Cardiac muscle cell (in vitro differentiated cells and primary cell): ENCODE measurements at places on chromosomes 12 and 14.

DNA sequence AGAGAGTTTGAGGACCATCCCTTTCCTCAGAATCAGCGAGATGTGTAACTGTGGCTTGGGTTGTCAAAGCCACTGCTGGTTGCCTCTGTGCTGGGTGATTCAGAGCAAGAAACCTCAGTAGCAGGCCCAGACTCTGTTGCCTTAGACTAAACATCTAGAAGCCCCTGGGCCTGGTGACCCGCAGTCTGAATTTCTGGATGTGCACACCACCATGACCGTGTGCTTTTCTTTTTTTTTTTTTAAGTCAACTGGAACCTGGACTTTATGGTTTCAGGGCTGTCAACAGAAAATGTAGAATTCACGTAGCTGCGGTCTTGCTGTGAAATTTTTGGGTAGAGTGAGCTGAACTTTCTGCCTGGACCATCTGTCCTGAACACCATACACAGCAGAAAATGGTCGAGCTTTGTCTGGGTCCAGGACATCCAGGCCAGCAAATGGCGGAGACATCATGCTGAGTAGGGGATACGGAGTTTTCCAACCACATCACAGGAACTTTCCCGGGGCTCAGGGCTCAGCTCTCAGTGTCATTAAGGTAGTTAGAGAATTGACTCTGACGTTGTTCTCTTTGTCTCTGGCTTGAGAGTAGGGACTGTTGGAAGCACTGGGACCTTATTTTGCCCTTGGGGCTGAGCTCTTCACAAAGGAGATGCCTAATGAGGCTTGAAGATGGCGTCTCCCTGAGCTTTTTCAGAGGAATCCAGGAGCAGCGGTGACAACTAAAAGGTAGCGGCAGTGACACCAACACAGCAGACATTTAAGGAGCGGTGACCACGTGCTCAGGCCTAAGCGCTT is 23.0 kb upstream of the BATF start:
- DNase-seq = no peak
- no peak overlapping the region for H3K4me3 ChIP-seq
- no peaks in the 10 kb centered on the region for H3K36me3 ChIP-seq
- H3K4me1 ChIP-seq = no peaks in the 10 kb centered on the region
- H3K27ac ChIP-seq = no peak overlapping the region
- no peaks in the 10 kb centered on the region for H3K27me3 ChIP-seq

GRCh38 chr14:58547649-58548048 is 90.1 kb upstream of the DACT1 start:
- no peaks in the 10 kb centered on the region for H3K27me3 ChIP-seq
- no peak overlapping the region for H3K4me3 ChIP-seq
- no peaks in the 10 kb centered on the region for H3K4me1 ChIP-seq
- H3K36me3 ChIP-seq = no peaks in the 10 kb centered on the region

DNA sequence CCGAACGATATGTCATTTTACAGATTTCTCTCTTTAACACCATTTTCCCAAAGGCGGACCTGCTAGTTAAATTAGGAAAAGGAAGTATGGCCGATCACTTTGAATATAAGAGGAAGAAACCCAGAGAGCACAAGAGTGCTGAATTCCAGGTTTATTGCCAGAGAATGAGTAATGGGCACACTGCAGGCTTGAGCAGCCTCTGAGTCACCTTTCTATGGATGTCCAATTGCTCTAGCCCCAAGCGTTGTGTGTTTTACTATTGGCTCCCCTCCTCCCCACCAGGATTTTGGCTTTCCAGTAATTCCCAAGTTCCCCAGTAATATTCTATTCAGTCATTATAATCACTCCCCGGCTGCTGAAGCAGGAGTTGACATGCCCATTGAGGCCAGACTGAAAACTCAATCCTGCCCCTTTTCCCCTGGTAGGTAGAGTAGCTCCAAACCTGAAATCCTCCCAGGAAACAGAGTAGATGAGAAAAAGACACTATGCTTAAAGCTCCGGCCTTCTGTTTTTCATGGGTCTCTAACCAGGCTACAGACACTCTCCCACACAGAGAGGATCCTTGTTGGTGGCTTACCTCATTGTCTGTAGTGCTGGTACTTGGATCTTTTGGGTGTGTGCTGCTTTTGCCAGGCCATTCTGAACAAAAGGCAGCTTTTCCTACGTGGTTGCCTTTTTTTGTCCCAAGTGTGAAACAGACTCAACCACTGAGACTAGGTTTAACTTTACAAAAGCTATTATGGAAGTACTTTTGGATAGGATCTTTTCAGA is 704.3 kb upstream of the FLRT2 start:
- no peak overlapping the region for H3K27ac ChIP-seq
- H3K27me3 ChIP-seq = no peaks in the 10 kb centered on the region
- H3K36me3 ChIP-seq = no peaks in the 10 kb centered on the region
- DNase-seq = no peak
- H3K4me1 ChIP-seq = no peaks in the 10 kb centered on the region
- H3K4me3 ChIP-seq = no peak overlapping the region

GRCh38 chr12:10030446-10030845 is at the start of gene CLEC9A:
Gene CLEC9A, plus strand, starts transcription at chr12:10030682. Its CDS starts 22,006 bp downstream, at chr12:10052688.
- no peak within 1 kb of the TSS for H3K27ac ChIP-seq
- DNase-seq = no peak
- H3K4me1 ChIP-seq = no peaks in the 10 kb centered on the region
- H3K27me3 ChIP-seq = no peaks in the 10 kb centered on the region

GRCh38 chr12:126418400-126418799 is 1353.2 kb downstream of the AACS start:
- no peak overlapping the region for H3K27ac ChIP-seq
- no peak for DNase-seq
- H3K27me3 ChIP-seq = no peaks in the 10 kb centered on the region
- H3K4me1 ChIP-seq = no peaks in the 10 kb centered on the region
- H3K4me3 ChIP-seq = no peak overlapping the region

- peak overlapping the region; percentile 55 for H3K27ac ChIP-seq
- DNase-seq = no peak
- peaks cover 24% of the 10 kb centered on the region for H3K4me1 ChIP-seq
- H3K27me3 ChIP-seq = no peaks in the 10 kb centered on the region
Observed at GRCh38 chr14:73342670-73343069, 105.4 kb downstream of the PAPLN start.
